Osteocyte (in vitro differentiated cells): ENCODE measurements at places on chromosomes 3 and 15. TPM values are rescaled to one million over a fixed set of nuclear protein-coding genes. Genes with fewer than 3 reads are reported as not detected.

FANCD2OS gene
- total RNA-seq, result not detected in 2 replicates

DNA sequence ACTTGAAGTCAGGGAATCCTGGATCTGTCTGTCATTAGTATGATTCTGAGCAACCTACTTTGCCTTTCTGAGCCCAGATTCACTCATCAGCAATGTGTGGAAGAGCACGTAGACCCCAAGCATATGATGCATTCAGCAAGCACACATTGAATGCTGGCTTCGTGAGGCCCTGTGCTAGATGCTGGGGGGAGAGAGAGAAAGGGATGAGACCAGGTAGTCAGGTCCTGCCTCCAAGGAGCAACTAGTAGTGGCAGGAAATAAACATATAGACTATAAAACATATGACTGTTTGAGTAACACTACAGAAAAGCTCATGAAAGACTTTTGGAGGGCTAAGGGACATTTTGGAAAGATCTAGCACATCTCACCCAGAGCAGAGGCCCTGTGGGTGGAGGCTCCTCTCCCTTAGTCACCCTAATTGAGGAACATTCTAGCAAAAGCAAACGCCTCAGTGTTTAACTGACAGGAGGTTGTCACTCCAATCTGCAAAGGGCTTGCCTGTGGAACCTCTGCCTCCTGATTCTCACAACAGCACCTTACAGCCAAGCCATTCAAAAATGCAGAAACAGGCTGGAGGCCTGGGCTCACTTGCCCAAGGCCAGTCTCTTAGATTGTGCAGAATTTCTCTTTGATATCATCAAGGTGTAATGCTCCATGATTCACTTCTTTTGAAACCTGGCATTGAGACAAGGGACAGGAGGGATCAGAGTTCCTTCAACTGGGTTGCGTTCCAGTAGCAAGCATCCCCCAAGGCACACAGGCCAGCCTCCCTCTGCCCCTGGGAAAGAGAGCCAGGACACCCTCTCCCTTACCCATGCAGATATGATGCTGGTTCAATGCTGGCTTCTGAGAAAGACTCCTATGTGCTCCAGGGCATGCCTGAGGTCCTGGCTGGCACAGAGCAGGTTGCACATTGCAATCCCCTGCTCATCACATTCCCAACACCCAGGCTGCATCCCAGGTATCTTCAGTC is 26.1 kb downstream of the STARD5 start:
- peaks cover 3% of the 10 kb centered on the region for H3K4me1 ChIP-seq
- H3K27ac ChIP-seq, result no peak overlapping the region
- no peaks in the 10 kb centered on the region for H3K36me3 ChIP-seq
- no peak for DNase-seq
- peaks cover 27% of the 10 kb centered on the region for H3K27me3 ChIP-seq

DNA sequence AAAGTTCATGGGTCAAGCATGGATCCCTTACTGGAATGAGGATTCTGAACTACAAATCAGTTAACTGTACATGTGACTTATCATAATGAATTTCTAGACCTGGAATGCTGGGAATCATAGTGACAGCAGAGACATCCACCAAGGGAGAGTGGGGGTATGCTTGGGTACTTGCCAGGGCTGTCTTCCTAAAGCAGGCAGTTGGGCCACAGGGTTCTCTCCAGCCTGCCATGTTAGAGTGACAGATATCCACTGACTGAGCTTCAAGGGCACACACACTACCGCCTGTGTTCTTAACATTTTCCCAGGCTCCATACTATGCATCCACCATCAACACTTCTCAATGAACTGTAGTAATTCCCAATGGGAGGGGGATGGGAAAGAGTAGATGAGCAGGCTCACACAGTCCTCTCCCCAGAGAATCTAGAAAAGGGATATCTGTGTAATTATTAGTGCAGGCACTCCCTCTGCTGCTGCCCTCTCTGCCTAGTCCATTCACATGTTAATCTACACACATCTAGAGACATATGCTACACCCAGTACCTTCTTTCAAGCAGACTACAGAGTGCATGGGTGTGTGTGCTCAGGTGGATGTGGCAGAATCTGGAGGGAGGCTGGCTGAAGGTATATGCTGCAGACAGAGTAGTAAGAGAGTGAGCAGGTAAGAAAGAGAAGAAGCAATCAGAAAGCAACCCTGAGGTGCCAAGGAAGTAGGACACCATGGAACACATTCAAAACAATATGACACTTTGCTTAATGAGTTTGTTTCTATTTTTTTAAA is 3.7 kb downstream of the FSTL1 start:
- H3K36me3 ChIP-seq, result peaks cover 3% of the 10 kb centered on the region
- peak overlapping the region; percentile 33 for H3K4me3 ChIP-seq
- DNase-seq, result no peak
- H3K4me1 ChIP-seq, result peaks cover 70% of the 10 kb centered on the region

- no peaks in the 10 kb centered on the region for H3K27me3 ChIP-seq
- H3K4me1 ChIP-seq, result peaks cover 3% of the 10 kb centered on the region
- peaks cover 46% of the 10 kb centered on the region for H3K36me3 ChIP-seq
- no peak overlapping the region for H3K27ac ChIP-seq
These were observed 26.0 kb downstream of the RPN1 start for GRCh38 chr3:128624526-128625138.

GRCh38 chr3:155643581-155644165 is 101.2 kb downstream of the PLCH1 start:
- H3K4me3 ChIP-seq, result no peak overlapping the region
- H3K27ac ChIP-seq, result no peak overlapping the region
- no peaks in the 10 kb centered on the region for H3K36me3 ChIP-seq
- no peaks in the 10 kb centered on the region for H3K27me3 ChIP-seq

DNA sequence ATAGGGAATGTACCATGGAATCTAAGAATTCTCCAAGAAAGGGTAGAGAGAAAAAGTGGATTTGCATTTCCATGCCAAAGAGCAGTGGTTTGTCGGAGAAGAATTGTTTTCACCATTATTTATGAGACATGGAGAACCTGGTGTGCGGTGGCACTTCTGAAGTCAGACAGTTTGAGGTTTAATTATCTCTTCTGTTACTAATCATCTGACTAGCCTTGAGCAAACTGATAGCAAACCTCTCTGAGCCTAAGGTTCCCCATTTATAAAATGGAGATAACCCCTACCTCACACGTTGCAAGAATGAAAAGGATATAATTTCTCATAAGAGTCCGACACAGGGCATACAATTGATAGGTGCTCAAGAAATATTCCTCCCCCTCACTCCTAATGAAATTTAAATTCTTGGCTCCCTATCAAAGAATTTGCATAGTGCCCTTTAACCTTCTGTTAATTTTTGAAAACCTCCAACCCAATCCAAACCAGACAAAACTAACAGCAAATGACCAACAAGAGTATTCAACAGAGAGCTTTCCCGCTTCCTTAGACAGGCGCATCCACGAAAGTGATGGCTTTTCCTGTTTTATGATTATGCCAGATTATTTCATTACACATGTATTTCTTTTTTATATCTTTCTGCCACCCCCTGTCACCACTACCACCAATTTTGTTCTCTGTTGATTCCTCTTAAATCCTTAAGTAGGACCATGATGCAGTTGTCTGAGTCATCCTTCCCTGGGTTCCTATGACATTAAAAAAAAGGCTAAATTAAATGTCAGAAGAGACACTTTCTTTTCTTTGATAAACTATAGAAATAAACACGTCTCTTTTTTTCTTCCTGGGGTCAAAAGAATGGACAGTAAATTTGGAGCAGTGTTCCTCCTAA is 28.5 kb downstream of the TMEM212 start:
- no peaks in the 10 kb centered on the region for H3K36me3 ChIP-seq
- H3K27me3 ChIP-seq, result no peaks in the 10 kb centered on the region
- peaks cover 42% of the 10 kb centered on the region for H3K4me1 ChIP-seq
- no peak overlapping the region for H3K4me3 ChIP-seq
- DNase-seq, result no peak
- no peak overlapping the region for H3K27ac ChIP-seq

DNA sequence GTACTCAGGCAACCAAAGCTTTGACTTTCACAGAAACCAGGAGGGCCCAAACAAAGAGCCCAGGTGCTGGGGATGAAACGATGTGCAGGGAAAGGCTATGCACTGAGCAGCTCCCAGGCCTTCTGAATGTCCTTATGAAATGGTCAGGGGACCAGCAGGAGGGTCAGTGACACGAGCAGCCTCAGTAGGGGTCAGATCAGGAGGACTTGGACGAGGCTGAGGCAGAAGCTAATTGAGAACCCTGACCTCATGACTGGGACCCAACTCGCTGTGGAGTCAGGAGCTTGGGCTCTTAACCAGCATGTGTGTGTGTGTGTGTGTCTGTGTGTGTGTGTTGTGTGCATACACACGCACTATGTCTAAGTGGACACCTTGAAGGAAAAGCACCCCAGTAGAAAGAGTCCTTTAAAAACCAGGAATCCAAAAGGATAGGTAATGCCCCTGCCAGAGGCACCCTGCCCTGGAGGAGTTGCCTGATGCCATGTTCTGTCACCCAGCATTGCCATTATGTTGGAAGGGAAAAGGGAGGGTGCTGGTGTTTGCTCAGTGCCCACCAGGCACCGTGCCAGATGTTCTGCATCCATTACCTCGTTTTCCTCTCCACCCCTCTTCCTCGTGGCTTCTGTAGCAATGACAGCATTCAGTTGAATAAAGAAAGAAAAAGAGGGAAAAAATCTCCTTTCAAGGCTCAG is 50.9 kb downstream of the CORO2B start:
- H3K4me3 ChIP-seq, result no peak overlapping the region
- H3K27me3 ChIP-seq, result no peaks in the 10 kb centered on the region
- DNase-seq, result no peak
- H3K27ac ChIP-seq, result no peak overlapping the region
- peaks cover 23% of the 10 kb centered on the region for H3K4me1 ChIP-seq
- no peaks in the 10 kb centered on the region for H3K36me3 ChIP-seq

GRCh38 chr15:61831505-61831921 is 228.7 kb downstream of the VPS13C start:
- no peak overlapping the region for H3K4me3 ChIP-seq
- H3K36me3 ChIP-seq, result no peaks in the 10 kb centered on the region
- peaks cover 42% of the 10 kb centered on the region for H3K27me3 ChIP-seq
- no peak overlapping the region for H3K27ac ChIP-seq

DNA sequence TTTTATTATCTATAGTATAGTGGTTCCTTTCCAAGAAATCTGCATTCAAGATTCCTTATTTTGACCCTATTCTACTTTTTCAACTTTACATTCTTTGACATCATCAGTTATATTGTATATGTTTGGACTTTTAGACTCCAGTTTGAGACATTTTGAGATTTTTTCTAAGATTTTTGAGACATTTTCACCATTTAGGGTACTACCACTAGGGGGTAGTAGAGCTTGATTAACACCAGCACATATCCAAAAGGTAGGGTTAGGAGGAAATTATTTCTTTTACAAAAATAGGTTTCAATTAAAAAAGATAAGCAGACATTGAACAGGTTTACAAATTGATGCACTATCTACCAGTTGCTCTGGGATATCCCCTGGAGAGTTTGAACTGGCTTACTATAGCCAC is 262.5 kb downstream of the SCAPER start:
- DNase-seq, result no peak
- H3K27me3 ChIP-seq, result no peaks in the 10 kb centered on the region
- peaks cover 11% of the 10 kb centered on the region for H3K4me1 ChIP-seq
- no peak overlapping the region for H3K4me3 ChIP-seq
- peaks cover 7% of the 10 kb centered on the region for H3K36me3 ChIP-seq

GRCh38 chr3:193190146-193190786 is 50.8 kb upstream of the PLAAT1 start:
- DNase-seq, result no peak
- H3K27ac ChIP-seq, result no peak overlapping the region
- no peaks in the 10 kb centered on the region for H3K4me1 ChIP-seq

GRCh38 chr3:64608741-64609140 is 79.1 kb downstream of the ADAMTS9 start:
- no peak for DNase-seq
- no peaks in the 10 kb centered on the region for H3K27me3 ChIP-seq
- H3K4me1 ChIP-seq, result no peaks in the 10 kb centered on the region
- no peaks in the 10 kb centered on the region for H3K36me3 ChIP-seq
- H3K27ac ChIP-seq, result no peak overlapping the region

DNA sequence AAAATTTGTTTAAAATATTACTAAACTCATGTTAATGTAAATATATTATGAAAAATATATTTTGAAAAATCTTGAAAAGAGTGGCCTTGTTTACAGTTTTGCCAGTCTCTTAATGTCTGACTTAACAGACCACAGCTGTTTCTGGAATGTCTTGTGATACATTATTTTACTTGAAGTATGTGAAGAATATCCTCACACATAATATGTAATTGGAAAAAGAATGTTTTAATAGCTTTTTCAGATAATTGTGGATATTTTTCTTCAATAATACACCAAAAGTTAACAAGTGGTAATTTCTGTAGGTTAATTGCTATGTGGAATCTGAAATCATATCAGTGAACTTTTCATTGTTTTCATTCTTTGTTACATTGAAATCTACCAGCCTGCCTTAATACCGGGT is 101.3 kb downstream of the UBE2E2 start:
- no peak overlapping the region for H3K4me3 ChIP-seq
- no peak overlapping the region for H3K27ac ChIP-seq
- H3K36me3 ChIP-seq, result peaks cover 5% of the 10 kb centered on the region

GOLGA8G gene
- not detected in 2 replicates for total RNA-seq

BTD gene
- 28.0 and 28.9 TPM in 2 replicates for total RNA-seq

GRCh38 chr15:77009646-77010311 is 14.9 kb downstream of the PSTPIP1 start:
- H3K27ac ChIP-seq, result no peak overlapping the region
- no peaks in the 10 kb centered on the region for H3K36me3 ChIP-seq
- no peak for DNase-seq
- H3K4me3 ChIP-seq, result no peak overlapping the region
- H3K27me3 ChIP-seq, result peaks cover 21% of the 10 kb centered on the region

GRCh38 chr3:76456322-76456721 is 583.6 kb upstream of the ROBO2 start:
- H3K4me1 ChIP-seq, result no peaks in the 10 kb centered on the region
- H3K27ac ChIP-seq, result no peak overlapping the region
- H3K36me3 ChIP-seq, result no peaks in the 10 kb centered on the region
- no peak overlapping the region for H3K4me3 ChIP-seq
- no peak for DNase-seq
- no peaks in the 10 kb centered on the region for H3K27me3 ChIP-seq

DNA sequence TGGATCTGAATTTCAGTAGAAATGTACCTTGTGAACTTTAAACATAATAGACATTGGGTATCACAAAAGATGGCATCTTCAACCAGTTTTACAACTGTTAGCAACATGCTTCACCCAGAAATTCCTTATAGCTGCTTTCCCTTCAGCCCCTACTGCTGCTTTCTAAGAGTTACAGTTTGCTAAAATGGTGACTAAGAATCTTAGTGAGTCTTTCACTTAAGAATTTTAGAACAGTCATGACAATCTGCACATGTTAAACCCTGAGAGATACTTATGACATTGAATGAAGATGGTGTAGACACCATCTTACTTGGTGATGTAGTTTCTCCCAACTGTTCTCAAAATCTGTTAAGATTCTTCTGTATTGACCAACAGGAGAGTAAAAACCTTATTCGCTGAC is 129.7 kb upstream of the UBE2E1 start:
- no peaks in the 10 kb centered on the region for H3K4me1 ChIP-seq
- H3K27me3 ChIP-seq, result no peaks in the 10 kb centered on the region
- H3K27ac ChIP-seq, result no peak overlapping the region
- DNase-seq, result no peak
- H3K4me3 ChIP-seq, result no peak overlapping the region

- peaks cover 2% of the 10 kb centered on the region for H3K27me3 ChIP-seq
- no peaks in the 10 kb centered on the region for H3K36me3 ChIP-seq
- H3K27ac ChIP-seq, result no peak overlapping the region
- peaks cover 6% of the 10 kb centered on the region for H3K4me1 ChIP-seq
- DNase-seq, result no peak
These were observed 83.4 kb upstream of the POU1F1 start for GRCh38 chr3:87359826-87360225.

- H3K27ac ChIP-seq, result no peak overlapping the region
- H3K27me3 ChIP-seq, result peaks cover 32% of the 10 kb centered on the region
- H3K36me3 ChIP-seq, result no peaks in the 10 kb centered on the region
These were observed 54.3 kb upstream of the SNRPA1 start for GRCh38 chr15:101349047-101349951.

GP5 gene
- total RNA-seq, result 0.10 TPM in 1 of 2 replicates, not detected in the other
